ENCODE measurements at places on chromosomes 16 and 17.

- no peak for DNase-seq
These were observed 110.0 kb downstream of the GAS7 start for GRCh38 chr17:10088444-10088843.

GRCh38 chr16:65116818-65117430 lies 4.9 kb downstream of the CDH11 start:
- no peak for DNase-seq

GRCh38 chr16:4917117-4917516 lies 19.8 kb downstream of the PPL start:
- DNase-seq, result no peak

- no peak for DNase-seq
These were observed 311 bp upstream of the KDM8 start for GRCh38 chr16:27202923-27203506.

GRCh38 chr17:69539781-69540319 lies 125.4 kb downstream of the MAP2K6 start:
- no peak for DNase-seq

- no peak for DNase-seq
These were observed 38.1 kb downstream of the TEKT3 start for GRCh38 chr17:15303268-15303667.

- no peak for DNase-seq
These were observed 157.1 kb upstream of the C16orf82 start for GRCh38 chr16:26909623-26910022.

All from amygdala (tissue), 56 donors.